T-helper 17 cell (primary cell): ENCODE measurements at places on chromosomes 7 and 10. TPM values are rescaled to one million over a fixed set of nuclear protein-coding genes. Genes with fewer than 3 reads are reported as not detected.

Gene AGBL3
- total RNA-seq, result 2.1 TPM

Gene TAS2R3
- total RNA-seq, result 0.87 TPM

Gene ZNF398
- 17.2 TPM for total RNA-seq

Gene FIGNL1
- total RNA-seq, result 8.6 TPM

Gene GALNT17
- total RNA-seq, result not detected

Gene MRC1
- total RNA-seq, result 0.07 TPM

Gene ARHGAP22
- total RNA-seq, result 0.39 TPM

Gene STOX1
- total RNA-seq, result 0.12 TPM

Gene ZNF425
- 0.23 TPM for total RNA-seq

Gene GATA3
- total RNA-seq, result 91.9 TPM

Gene FAM25G
- not detected for total RNA-seq

Gene SH2B2
- 2.1 TPM for total RNA-seq

Gene NMT2
- 42.2 TPM for total RNA-seq

Gene CDK14
- 4.6 TPM for total RNA-seq

Gene RBM20
- total RNA-seq, result not detected

Gene NACAD
- 0.15 TPM for total RNA-seq

Gene CYP2E1
- 12.3 TPM for total RNA-seq

Gene PRLHR
- not detected for total RNA-seq

Gene ADCY1
- not detected for total RNA-seq

Gene PLEKHS1
- total RNA-seq, result 0.13 TPM

Gene PRF1
- 18.0 TPM for total RNA-seq

Gene TMEM140
- total RNA-seq, result 24.5 TPM

Gene APBB1IP
- total RNA-seq, result 73.9 TPM

Gene KCNH2
- total RNA-seq, result 2.2 TPM

Gene SLC13A1
- not detected for total RNA-seq

Gene ZNF804B
- total RNA-seq, result not detected

Gene C7orf57
- total RNA-seq, result 0.29 TPM

Gene ADCYAP1R1
- total RNA-seq, result not detected

Gene ENTPD7
- total RNA-seq, result 3.1 TPM

Gene SNX10
- 12.4 TPM for total RNA-seq

Gene BNIP3
- total RNA-seq, result 12.7 TPM

Gene TACR2
- total RNA-seq, result not detected

Gene GDF10
- not detected for total RNA-seq

Gene FIS1
- total RNA-seq, result 80.5 TPM

Gene ZNF736
- 19.6 TPM for total RNA-seq

Gene TACC2
- not detected for total RNA-seq

Gene OPN1SW
- not detected for total RNA-seq

Gene FRAT1
- total RNA-seq, result 26.5 TPM

Gene THSD7A
- total RNA-seq, result 0.07 TPM
